NCI-H1436 treated with DMSO at 0.1 percent for 48 hours (cell line): ENCODE measurements at places on chromosomes 16 and 17.

- DNase-seq, result no peak
Observed at GRCh38 chr16:21940570-21940969, 12.6 kb upstream of the UQCRC2 start.

GRCh38 chr16:27475561-27475960, 73.6 kb downstream of the IL21R start:
- DNase-seq, result no peak

DNA sequence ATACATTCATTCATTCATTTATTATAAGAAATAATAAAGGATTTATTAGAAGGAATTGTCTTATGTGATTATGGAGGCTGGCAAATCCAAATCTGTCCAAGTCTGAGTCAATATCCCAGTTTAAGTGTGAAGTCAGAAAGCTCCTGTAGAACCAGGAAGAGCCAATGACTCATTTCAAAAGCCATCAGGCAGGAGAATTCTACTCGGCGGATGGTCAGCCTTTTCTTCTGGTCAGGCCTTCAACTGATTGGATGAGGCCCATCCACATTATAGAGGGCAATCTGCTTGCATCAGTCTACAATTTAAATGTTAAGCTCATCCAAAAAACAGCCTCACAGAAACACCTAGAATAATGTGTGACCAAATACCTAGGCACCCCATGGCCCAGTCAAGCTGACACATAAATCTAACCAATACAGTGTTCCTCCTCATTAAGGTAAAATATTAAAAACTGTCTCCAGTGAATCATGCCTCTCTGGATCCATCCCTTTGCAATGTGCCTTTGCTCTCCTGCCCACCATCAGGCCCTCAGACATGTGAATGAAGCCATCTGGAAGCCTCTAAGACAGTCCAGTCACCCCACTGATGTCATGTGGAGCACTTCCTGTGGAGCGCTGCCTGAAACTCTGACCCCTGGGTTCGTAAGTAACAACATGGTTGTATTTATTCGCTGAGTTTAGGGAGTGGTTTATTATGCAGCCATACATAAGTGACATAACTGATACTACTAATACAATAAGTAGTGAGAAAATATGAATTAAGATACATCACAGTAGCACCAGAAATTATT, 69.2 kb upstream of the WSB1 start:
- DNase-seq, result no peak

DNA sequence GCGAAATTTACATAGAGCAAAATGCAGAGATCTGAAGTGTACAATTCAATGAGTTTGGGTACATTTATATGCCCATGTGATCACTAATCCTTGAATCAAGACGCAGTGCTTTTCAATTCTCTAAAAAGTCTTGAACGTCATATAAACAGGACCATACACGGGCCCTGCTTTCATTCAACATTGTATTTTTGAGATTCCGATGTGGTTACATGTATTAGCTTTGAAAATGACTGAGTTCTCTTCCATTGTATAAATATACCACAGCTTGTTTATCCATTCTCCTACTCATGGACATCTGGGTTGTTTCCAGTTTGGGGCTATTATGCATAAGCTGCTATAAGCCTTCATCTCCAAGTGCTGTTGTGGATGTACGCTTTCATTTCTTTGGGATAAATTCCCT, 45.5 kb downstream of the ZCCHC14 start:
- no peak for DNase-seq

DNA sequence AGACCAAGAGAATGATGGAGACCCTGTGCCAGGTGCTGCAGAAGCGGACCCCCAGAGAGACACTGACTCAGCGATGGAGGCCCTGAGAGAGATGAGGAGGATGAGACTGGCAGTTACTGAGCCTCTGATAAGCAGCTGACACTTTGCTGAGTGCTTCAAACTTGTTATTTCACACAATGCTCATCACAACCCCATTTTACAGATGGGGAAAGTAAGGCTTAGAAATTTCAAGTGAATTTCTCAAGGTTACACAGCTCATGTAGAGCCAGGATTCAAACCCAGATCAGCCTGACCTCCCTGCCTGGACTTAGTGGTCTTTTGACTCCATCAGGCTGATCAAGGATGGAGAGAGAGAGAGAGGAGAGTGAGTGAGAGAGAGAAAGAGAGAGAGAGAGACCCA, 27.2 kb downstream of the MRM1 start:
- DNase-seq, result no peak

DNA sequence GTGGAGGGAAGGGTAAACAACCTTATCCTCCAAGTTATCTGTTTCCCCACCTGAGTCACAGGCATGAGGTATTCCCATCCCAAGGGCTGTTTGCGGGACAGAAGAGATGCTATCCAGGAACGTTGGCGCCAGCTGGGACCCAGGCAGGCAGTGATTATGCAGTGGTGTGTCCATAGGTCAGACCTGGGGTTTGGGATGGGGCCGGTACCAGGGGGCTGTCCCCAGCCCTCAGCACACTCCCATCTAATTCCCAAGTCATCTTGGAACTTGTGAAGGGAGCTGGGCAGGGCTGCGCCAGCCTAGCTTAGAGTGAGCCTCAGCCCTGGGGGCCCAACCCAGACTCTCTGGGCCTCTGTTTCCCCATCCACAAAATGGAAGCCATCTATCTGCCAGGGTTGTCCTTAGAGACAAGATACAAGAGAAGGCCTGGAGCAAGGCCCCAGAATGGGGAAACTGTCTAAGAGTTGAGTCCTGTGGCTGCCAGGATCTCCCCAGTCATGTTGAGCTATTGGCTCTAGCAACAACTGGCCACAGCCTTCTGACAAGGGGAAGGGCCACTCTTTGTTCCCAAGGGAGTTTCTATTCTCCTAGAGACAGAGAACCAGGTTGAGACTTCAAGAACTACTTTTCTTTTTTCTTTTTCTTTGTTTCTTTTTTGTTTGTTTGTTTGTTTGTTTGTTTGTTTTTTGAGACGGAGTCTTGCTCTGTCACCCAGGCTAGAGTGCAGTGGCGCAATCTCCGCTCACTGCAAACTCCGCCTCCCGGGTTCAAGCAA, 9.8 kb upstream of the JUP start:
- no peak for DNase-seq

DNA sequence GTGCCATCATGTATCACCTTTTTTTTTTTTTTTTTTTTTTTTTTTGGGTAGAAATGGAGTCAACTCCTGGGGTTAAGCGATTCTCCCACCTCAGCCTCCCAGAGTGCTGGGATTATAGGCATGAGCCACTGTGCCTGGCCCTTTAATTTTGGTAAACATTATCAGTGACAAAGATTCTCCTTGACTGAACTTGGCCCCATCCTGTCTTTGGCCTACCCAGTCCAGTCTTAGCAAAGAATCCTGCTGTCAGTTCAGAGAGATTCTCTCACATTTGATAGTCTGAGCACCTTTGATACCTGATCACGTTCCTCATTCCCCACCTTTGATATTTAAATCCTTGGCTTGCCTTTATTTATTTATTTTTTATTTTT, 11.5 kb downstream of the RAD51C start:
- DNase-seq, result no peak

DNA sequence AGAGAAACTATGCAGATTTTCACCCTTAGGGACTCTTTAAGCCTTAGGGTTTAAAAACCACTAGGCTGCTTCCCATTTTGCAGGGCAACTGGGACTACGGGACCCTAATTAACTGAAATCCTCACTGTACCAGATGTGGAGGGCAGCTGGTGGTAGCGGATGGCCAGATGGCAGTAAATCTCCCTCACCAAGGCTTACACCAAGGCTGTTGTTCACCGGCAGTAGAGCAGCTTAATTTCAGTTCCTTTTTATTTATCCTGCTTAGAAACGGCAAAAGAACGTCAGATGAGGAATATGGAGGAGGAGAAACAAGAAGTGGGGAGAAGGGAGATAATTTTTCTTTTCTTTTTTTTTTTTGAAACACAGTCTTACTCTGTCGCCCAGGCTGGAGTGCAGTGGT, 6.5 kb downstream of the ABHD15 start:
- DNase-seq, result no peak

- DNase-seq, result no peak
Observed at GRCh38 chr16:78953526-78953925, 647.0 kb downstream of the MAF start.

DNA sequence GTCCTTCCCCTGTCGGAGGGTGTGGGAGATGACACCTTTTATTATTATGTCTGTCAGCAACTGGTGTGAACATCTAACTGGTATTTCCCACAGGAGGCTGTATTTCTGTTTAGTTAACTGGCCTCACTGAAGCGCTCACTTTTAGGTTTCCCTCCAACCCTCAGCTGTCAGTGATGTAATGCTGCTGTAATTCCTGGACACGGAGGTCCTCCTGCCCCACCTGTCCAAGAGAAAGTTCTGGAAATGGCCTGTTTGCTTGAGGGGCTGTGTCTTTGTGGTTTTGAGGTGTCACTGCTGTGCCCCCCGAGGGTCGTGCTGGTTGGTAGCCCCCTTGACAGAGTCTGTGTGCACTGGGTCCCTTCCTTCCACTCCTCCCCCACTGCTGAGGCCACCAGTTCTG, 11.5 kb downstream of the KCNJ12 start:
- DNase-seq, result no peak

DNA sequence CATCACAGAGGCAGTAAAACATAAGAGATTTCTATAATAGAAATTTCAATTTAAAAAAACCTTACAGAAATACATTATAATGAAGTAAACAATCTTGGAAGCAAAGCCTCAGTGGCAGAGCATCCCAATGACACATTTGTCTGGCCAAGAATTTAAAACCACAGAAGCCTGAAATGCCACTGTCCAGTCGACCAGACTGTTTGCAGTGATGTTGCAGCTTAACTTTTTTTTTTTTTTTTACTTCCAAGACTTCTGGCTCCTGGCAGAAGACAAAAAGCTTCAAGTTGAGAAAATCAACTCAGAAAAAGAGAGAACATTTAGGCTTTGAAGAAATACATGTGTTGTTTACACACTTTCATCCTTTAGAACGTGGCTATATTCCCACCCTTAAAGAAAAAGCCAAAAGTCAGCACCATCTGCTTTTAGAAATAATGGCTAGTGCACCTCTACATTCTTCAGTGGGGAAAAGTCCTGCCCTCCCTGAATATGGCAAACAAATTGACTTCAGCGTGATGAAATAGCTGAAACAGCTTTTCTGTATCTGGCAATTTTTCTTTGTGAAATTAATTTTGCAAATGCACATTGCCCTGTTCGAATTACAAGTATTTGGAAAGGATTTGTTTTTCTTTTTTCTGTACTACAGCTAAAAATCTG, 205.5 kb upstream of the MON1B start:
- no peak for DNase-seq

- no peak for DNase-seq
Observed at GRCh38 chr16:70482624-70483023, 28.2 kb downstream of the FCSK start.

- DNase-seq, result no peak
Observed at GRCh38 chr17:66549731-66550207, 247.4 kb downstream of the PRKCA start.

DNA sequence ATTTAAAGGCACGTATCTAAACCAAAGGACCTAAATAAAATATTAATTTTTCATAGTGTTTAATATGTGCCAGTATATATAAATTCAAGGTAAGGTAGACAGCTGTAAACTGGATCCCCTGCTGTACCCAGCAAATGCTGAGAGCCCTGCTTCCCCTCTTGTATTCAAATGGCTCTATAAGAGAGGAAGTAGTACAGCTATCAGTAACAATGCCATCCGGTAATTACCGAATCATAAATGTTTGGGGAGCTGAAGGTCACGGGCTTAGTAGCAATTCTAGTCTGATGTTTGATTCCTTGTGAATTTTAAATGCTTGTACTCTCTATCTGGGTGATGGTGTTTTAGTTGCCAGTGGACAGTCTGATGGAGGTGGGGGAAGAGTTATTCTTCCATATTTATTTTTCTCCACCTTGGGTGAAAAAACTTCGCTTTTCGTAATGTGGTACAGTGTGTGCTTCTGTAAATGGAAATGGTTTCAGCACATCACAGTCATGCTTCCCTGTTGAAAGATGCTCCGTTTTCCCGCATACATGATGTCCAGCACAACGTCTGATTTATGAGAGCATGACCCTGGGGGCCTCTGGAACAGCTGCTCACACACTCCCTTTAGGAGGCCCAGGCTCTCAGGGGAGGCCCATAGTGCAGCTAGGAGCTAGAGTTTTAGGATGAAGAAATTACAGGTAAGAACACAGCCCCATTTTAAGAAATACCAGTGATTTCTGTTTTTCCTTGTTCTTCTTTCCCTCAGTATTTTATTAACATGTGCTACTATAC, 423.9 kb downstream of the WWOX start:
- DNase-seq, result no peak

DNA sequence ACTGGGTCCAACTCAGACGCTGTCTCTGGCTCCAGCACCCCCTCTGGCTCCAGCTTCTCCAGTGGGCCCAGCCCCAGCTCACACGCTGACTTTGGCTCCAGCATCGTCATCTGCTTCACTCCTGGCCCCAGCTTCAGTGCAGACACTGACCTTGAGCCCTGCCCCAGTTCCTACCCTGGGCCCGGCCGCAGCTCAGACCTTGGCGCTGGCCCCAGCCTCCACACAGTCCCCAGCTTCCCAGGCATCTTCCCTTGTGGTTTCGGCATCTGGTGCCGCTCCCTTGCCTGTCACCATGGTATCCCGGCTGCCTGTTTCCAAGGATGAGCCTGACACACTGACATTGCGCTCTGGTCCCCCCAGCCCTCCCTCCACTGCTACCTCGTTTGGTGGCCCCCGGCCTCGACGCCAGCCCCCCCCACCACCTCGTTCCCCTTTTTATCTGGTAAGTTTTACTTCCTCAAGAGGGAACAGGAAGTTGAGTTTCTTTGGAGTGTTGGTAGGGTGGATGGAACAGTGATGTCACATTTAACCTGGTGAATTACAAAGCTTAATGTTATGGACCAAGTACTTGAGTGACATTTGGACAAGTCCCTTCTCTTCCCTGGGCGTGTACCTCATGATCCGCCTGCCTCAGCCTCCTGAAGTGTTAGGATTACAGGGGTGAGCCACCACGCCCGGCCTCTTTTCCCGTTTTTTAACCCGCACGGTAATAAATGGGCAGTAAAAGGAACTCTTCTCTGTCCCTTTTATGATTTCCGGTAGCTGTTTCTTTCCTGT, 23.4 kb upstream of the PHKG2 start:
- no peak for DNase-seq

DNA sequence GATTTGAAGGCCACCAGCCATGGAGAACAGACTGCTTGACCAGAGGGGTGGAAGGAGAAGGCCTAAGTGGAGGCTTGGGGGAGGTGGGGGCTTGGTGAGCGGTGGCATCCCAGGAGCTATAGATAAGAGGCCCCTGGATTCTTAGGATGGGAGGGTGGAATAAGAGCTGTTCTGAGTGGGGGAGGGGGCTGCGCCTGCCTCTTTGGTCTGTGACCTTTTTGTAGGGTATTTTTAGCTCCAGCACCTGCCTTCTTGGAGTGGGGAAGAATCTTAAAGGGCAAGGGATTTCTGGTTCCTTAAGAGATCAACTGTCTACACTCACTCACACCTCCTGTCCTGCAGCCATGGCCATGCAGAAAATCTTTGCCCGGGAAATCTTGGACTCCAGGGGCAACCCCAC, 567 bp downstream of the ENO3 start:
- DNase-seq, result no peak

- DNase-seq, result no peak
Observed at GRCh38 chr17:7715936-7716886, 1.3 kb upstream of the DNAH2 start.

DNA sequence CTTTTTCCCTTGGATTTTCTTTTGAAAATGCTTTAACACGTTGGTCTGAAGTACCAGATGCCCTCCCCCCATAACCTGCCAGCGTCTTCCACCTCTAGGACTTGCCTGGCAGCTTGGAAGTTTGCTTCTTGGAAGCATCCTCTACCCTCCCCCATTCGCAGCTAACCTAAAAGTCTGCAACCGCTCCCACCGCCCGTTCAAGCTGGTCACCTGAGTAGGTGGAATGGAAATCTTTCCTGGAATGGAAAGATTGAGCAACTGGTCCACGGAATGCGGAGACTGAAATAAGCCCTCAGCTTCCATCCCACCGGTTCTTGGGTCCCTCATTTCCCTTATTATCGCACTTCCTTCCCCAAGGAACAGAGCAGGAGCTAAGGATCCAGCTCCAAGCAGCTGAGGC, 31.4 kb downstream of the HS3ST3B1 start:
- no peak for DNase-seq
